Activated B cell treated with CpG ODN at 0.5 μM for 24 hours (primary cell): ENCODE measurements at places on chromosomes 1 and 21.
A peak's percentile ranks its signal among the peaks of the same experiment; 100 is the strongest.

GRCh38 chr1:159979257-159979656, 25.2 kb upstream of the SLAMF9 start:
- H3K27me3 ChIP-seq, result peaks cover 25% of the 10 kb centered on the region
- H3K4me3 ChIP-seq, result no peak overlapping the region
- no peak overlapping the region for H3K27ac ChIP-seq
- no peak for DNase-seq
- no peaks in the 10 kb centered on the region for H3K36me3 ChIP-seq
- no peaks in the 10 kb centered on the region for H3K4me1 ChIP-seq

DNA sequence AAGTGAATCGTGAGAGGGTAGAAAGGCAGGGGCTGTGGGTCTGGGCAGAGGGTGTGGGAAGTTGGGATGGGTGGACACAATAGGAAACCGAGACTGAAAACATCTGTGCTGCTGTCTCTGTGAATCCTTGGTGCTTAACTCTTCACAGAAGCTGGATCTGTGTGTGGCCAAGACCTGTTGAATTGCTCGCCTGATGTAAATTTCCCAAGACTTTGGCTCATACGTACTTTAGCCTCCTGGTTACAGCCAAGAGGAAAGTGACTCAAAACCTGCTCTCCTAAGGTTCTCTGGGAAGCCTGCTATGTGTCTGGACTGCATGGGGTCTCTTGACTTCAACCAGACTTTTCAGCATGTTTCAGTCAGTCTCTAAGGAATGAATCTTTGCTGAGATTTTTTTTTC, 270.3 kb downstream of the RWDD3 start:
- H3K36me3 ChIP-seq, result no peaks in the 10 kb centered on the region
- no peak overlapping the region for H3K27ac ChIP-seq
- H3K4me3 ChIP-seq, result no peak overlapping the region
- DNase-seq, result no peak

GRCh38 chr1:17123196-17124045, 4.2 kb upstream of the PADI2 start:
- no peak for DNase-seq
- H3K27ac ChIP-seq, result peak overlapping the region; percentile 35
- H3K27me3 ChIP-seq, result peaks cover 3% of the 10 kb centered on the region
- no peak overlapping the region for H3K4me3 ChIP-seq
- no peaks in the 10 kb centered on the region for H3K36me3 ChIP-seq

DNA sequence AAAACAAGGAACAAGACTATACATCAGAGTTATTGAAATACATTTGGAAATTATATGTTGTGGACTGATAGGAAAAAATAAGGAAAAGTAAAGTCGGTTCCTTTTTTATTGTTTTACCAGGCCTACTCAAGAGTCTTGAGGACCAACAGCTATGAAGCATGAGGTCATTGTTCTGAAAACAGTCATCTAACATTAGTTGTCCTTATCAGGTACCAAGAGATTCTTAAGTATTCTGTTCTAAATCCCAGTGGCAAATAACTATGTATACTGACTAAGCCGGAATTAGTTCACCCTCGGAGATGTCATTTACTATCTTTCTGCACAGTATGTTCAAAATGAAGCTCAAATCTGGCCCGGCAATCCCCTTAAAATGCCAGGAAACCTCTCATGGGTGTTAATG, 585 bp downstream of the ADGRL4 start:
- DNase-seq, result no peak
- H3K27me3 ChIP-seq, result no peaks in the 10 kb centered on the region
- H3K36me3 ChIP-seq, result no peaks in the 10 kb centered on the region
- no peak overlapping the region for H3K4me3 ChIP-seq
- no peak overlapping the region for H3K27ac ChIP-seq

- H3K27ac ChIP-seq, result no peak overlapping the region
- no peaks in the 10 kb centered on the region for H3K36me3 ChIP-seq
- no peaks in the 10 kb centered on the region for H3K4me1 ChIP-seq
- H3K4me3 ChIP-seq, result no peak overlapping the region
Observed at GRCh38 chr1:170461291-170461747, 70.6 kb upstream of the GORAB start.

GRCh38 chr1:158002022-158002630, 8.7 kb downstream of the KIRREL1 start:
- H3K27me3 ChIP-seq, result peaks cover 15% of the 10 kb centered on the region
- DNase-seq, result no peak
- no peaks in the 10 kb centered on the region for H3K4me1 ChIP-seq
- H3K36me3 ChIP-seq, result no peaks in the 10 kb centered on the region

DNA sequence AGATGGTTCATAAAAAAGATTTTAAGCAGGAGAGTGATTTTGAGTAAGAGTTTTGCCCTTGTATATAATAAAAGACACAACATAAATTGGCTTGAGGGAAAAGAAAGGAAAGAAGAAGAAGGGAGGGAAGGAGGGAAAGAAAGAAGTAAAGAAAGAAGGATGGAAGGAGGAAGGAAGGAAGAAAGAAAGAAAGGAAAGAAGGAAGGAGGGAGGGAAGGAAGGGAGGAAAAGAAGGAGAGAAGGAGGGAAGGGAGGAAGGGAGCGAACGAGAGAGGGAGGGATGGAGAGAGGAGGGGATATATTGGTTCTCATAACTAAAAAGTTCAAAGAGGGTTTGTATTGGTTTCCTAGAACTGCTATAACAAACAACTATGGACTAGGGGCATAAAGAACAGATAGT, 62.2 kb upstream of the PAX7 start:
- DNase-seq, result no peak
- H3K27ac ChIP-seq, result no peak overlapping the region
- H3K4me3 ChIP-seq, result no peak overlapping the region
- H3K4me1 ChIP-seq, result peaks cover 11% of the 10 kb centered on the region
- peaks cover 19% of the 10 kb centered on the region for H3K27me3 ChIP-seq
- H3K36me3 ChIP-seq, result no peaks in the 10 kb centered on the region

- H3K27me3 ChIP-seq, result peaks cover 64% of the 10 kb centered on the region
- peaks cover 9% of the 10 kb centered on the region for H3K4me1 ChIP-seq
- H3K4me3 ChIP-seq, result no peak overlapping the region
- no peak overlapping the region for H3K27ac ChIP-seq
- no peak for DNase-seq
- no peaks in the 10 kb centered on the region for H3K36me3 ChIP-seq
Observed at GRCh38 chr1:156896490-156897033, 3.0 kb downstream of the PEAR1 start.

DNA sequence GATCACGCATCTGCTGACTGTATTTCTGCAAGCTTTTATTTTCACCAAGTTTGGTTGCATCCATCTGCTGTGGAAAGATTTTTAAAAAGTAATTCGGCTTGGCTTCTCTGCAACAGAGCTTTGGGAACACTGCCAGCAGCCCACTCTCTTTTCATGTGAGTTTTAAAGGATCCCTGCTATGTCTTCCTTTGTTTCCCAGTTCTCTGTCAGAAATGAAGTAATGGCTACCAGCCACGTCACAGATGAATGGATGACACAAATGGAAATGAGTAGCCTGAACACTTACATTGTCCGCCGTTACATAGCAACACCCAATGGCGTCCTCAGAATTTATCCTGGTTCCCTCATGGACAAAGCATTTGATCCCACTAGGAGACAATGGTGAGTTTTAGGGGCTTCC, 80.6 kb upstream of the RAVER2 start:
- peaks cover 4% of the 10 kb centered on the region for H3K27me3 ChIP-seq
- no peak overlapping the region for H3K27ac ChIP-seq
- no peak overlapping the region for H3K4me3 ChIP-seq
- no peak for DNase-seq
- H3K4me1 ChIP-seq, result no peaks in the 10 kb centered on the region

DNA sequence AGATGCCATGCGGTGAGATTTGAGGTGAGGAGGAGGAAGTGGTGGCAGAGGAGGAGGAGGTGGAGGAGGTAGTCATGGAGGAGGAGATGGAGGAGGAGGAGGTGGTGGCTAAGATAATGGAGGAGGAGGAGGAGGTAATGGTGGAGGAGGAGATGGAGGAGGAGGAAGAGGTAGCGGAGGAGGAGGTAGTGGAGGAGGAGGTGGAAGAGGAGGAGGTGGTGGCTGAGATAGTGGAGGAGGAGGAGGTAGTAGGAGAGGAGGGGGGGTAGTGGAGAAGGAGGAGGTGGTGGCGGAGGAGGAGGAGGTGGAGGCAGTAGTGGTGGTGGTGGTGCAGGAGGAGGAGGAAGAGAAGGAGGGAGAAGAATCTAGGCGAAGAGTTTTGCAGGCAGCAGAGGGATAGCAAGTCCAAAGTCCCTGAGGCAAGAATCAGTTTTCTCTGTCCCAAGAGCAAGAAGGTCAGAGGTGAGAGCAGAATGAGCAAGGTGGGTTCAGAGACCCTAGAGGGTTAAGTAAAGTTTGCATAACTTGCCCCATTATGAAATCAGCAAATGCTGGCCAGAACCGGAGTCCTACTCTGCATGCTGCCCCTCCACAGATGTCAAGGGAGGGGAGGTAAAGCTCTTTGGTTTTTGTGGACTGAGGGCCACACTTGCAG, 38.9 kb upstream of the GNPAT start:
- DNase-seq, result no peak
- no peak overlapping the region for H3K4me3 ChIP-seq
- no peaks in the 10 kb centered on the region for H3K36me3 ChIP-seq
- H3K4me1 ChIP-seq, result no peaks in the 10 kb centered on the region

DNA sequence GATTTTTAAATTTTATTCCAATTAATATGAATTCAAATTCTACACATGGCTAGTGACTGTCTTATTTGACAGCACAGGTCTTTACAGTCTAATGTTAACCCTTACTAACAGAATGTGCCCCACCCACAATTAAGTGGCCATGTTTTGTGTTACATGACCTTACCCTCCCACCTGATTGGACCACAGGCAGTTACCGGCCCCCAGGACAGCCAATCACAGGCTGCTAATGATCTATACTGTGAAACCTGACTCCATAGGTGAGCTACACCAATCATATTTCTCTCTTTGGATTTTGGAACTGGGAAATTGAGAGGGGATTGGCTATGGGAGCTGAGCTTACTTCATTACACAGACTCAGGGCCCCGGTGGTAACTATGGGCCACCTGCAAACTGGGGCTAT, 27.5 kb downstream of the ZP4 start:
- H3K4me1 ChIP-seq, result no peaks in the 10 kb centered on the region
- DNase-seq, result no peak
- peaks cover 2% of the 10 kb centered on the region for H3K27me3 ChIP-seq
- no peak overlapping the region for H3K27ac ChIP-seq
- no peaks in the 10 kb centered on the region for H3K36me3 ChIP-seq

DNA sequence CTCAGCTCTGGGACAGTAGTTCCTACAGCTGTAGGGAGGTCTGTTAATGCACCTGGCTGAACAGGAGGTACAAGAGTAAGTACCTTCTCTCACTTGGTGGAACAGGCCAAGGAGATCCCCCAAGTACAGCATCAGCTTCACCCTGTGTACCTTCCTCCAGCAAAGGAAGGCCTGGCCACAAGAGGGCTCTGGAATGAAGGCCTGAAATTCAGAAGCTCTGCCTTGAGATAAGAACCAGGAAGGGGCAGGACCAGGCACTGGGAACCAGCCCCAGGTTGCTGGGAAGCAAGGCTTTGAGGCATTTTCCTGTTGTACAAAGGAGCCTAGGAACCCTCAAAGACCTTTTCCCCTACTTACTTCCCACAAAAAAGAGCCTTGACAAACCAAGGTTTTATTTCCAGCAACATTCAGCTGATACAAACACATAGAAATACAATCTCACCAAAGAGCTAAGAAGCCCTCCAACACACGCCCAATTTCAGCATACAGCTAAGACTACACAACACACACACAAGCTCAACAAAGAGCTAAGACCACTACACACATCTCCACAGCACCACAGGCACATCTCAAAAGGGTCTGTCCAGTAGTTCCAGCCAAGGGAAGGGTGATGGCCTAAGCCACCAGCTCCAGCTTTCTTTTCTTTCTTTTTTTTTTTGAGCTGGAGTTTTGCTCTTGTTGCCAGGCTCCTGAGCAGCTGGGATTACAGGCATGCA, 23.5 kb downstream of the F11R start:
- no peak overlapping the region for H3K4me3 ChIP-seq
- H3K27me3 ChIP-seq, result no peaks in the 10 kb centered on the region
- H3K36me3 ChIP-seq, result peaks cover 25% of the 10 kb centered on the region
- DNase-seq, result peak; percentile 29
- peak overlapping the region; percentile 42 for H3K27ac ChIP-seq

- no peak for DNase-seq
- peaks cover 7% of the 10 kb centered on the region for H3K27me3 ChIP-seq
- no peak overlapping the region for H3K4me3 ChIP-seq
- H3K4me1 ChIP-seq, result no peaks in the 10 kb centered on the region
Observed at GRCh38 chr1:202063093-202063492, 52.7 kb downstream of the ELF3 start.

DNA sequence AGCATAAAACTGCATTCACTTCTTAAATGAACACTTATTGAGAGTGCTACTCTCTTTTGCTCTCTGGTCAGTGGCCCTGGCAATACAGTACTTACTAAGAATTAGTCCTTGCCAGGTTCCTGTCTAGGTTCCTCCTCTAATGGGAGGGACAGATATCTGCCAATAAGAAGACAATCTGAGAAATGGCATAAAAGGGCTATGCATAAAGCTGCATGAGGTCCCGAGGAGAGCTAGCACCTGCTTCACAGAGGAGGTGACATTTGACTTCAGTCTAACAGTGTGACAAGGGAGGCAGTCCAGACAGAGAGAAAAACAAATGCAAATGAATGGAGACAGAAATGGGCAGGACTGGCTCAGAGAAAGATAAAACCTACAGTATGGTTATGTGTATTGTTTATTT, 357.1 kb upstream of the SGIP1 start:
- no peaks in the 10 kb centered on the region for H3K4me1 ChIP-seq
- H3K27me3 ChIP-seq, result peaks cover 3% of the 10 kb centered on the region
- no peak overlapping the region for H3K27ac ChIP-seq
- DNase-seq, result no peak

GRCh38 chr1:28249013-28249865, 10.1 kb upstream of the SESN2 start:
- H3K4me3 ChIP-seq, result peak overlapping the region; percentile 72
- no peaks in the 10 kb centered on the region for H3K27me3 ChIP-seq
- DNase-seq, result no peak
- peaks cover 51% of the 10 kb centered on the region for H3K4me1 ChIP-seq
- peak overlapping the region; percentile 99 for H3K27ac ChIP-seq
- peaks cover 5% of the 10 kb centered on the region for H3K36me3 ChIP-seq

GRCh38 chr1:73065339-73066041, 783.2 kb upstream of the NEGR1 start:
- H3K36me3 ChIP-seq, result no peaks in the 10 kb centered on the region
- no peaks in the 10 kb centered on the region for H3K4me1 ChIP-seq
- no peaks in the 10 kb centered on the region for H3K27me3 ChIP-seq
- no peak overlapping the region for H3K27ac ChIP-seq
- DNase-seq, result no peak
- no peak overlapping the region for H3K4me3 ChIP-seq

- H3K4me1 ChIP-seq, result no peaks in the 10 kb centered on the region
- DNase-seq, result no peak
- no peak overlapping the region for H3K4me3 ChIP-seq
- no peaks in the 10 kb centered on the region for H3K27me3 ChIP-seq
- H3K36me3 ChIP-seq, result no peaks in the 10 kb centered on the region
Observed at GRCh38 chr21:16037421-16037955, 307.7 kb downstream of the USP25 start.

GRCh38 chr1:78145105-78145580, 99.4 kb downstream of the GIPC2 start:
- DNase-seq, result no peak
- no peaks in the 10 kb centered on the region for H3K36me3 ChIP-seq
- no peak overlapping the region for H3K27ac ChIP-seq

DNA sequence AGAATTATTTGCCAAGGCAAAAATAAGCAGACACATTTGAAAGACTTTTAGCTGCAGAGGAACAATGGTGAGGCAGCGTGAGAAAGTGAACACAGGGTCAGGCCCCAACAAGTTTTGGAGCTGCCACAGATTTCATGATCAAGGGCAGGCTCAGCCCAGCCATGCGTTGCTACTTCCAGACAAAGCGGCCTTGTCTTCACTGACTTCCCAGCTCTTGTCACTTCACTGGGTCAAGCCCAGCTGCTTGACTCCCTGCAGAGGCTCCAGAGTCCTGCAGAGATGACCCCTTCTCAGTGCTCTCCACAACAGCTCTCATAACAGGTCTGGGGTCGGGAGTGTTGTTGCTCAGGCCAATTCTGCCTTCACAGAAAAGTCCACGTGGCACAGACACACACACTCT, 35.8 kb downstream of the HHAT start:
- no peak overlapping the region for H3K27ac ChIP-seq
- H3K4me3 ChIP-seq, result no peak overlapping the region
